ENCODE measurements at places on chromosomes 13 and 19.
A peak's percentile ranks its signal among the peaks of the same experiment; 100 is the strongest.

DNA sequence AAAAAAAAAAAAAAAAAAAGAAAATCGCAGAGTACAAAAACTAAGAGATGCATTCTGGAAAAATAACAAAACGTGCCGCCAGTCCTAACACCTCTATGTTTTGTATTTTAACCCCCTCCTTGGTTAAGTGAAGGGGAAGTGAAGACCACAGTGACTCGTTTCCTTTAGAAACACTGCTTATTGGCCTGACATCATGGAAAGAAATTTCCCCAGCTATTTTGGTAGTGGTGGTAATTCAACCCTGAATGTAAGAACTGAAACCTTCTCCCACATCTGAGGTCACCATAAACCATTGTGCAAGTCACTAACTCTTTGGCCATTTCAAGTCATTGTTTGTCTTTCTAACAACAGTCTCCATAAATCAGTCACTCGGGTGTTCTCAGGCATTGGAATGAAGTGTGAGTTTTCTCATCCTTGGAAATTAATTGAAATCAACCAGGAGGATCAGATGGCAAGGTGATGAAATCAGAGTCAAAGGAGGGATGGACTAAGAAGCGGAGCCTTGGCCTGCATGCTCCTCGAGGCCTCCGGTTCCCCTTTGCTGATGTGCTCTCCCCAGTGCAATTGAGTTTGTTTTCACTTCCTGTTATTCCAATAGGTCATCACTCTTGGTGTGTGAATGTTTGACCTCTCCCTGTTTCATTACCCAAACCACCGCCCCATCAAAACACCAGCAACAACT lies 443.9 kb downstream of the FGF9 start:
- DNase-seq: peak; percentile 56

DNA sequence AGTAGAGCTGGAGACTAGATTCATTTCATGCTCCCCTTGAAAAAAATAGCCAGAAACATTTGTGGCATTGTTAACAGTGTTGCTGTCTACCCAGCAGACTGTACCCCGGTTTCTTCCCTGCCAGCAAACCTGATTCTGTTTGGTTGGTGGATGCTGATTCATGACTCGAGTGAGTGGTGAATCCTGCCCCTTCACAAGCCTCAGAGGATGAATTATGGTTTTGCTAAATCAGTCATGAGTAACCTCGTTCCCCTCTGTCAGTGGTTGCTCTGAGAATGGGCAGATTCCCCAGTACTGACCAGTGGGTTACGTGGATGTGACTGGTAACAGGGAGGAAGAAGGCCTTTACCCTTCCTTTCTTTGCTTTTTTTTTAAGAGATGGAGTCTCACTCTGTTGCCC lies 10.1 kb downstream of the NLRP12 start:
- no peak for DNase-seq

- DNase-seq: peak; percentile 7
Measured at GRCh38 chr19:39321117-39321831, 611 bp upstream of the LRFN1 start.

GRCh38 chr19:825897-826644 lies 1.6 kb upstream of the AZU1 start:
- no peak for DNase-seq

GRCh38 chr13:108586826-108587225 lies 42.6 kb upstream of the MYO16 start:
- no peak for DNase-seq

DNA sequence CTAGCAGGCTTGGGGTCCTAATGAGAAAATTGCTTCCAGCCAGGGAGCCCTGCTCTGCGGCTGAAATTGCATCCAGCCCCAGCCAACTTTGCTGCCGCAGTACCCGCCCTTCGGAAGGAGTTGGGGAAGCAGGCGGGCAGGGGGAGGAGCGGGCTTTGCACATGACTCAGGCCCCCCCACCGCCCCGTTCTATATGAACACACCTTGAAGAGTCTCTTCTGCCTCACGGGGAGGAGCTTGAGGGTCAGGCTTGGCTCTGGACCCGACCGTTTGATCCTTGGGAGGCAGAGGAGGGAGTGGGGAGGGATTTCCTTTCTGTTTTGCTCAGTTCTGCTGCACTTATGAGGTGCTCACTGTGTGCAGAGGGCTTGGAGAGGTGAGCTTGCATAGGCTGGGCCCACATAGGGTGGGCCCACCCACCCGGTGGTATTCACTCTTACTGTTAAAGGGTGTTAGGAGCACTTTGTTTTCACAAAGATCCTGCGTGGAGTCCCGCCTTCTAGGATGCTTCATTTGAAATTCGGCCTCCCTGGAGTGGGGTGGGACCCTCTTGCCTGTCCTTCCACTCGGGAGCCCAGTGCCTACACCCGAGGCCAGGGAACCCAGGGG lies 46.5 kb downstream of the LYL1 start:
- peak; percentile 60 for DNase-seq

- DNase-seq: no peak
Measured at GRCh38 chr13:80360453-80360800, 19.5 kb upstream of the SPRY2 start.

DNA sequence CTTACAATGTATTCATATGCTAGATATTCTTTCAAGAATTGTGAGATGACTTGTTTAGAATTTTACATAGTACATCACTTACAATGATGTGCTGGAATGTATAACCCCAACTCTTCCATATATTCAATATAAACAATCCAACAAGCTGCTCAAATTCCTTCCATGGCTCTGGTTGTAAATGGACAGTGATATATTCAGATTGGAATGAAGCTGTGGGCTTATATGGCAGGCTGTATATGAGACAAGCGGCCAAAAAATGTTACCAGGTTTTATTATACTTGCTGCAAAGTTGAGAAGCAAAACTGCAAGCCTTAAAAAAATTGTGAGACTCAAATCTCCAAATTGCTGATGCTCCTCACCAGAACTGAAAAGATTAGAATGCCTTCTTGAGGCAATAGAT lies 83.6 kb upstream of the KLF12 start:
- DNase-seq: no peak

DNA sequence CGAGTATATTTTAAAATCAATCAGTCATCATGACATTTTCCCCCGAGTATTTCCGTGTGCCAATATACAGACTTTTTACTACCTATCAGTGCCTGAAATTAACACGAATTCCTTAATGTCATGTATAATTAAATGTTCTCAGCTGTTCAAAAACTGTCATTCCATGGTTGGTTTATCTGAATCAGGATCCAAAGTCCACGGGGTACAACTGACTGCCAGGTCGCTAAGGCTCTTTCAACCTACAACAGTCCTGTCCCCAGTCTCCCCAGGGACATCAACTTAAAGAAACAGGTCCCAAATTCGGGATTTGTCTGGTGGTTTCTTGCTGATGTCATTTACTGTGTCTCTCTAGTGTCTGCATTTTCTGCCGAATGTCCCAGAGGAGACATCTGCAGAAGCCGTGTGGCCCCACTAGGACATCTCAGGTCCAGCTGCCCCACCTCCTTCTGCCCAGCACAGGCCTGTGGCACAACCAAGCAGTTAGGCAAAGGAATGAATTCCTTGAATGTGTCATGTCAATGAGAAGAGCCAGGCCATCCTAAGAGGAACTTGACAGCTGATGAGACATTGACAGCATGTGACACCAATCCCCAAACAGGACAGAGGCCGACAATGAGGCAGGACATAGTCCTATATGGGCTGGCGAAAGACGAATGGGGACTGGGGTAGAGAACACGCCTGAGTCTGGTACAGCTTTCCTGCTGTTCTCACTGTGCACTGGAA lies 109.5 kb downstream of the STK24 start:
- DNase-seq: no peak

GRCh38 chr13:71867131-71867814 lies at the start of gene DACH1:
Gene DACH1 (minus strand): TSS chr13:71867204.
- peak; percentile 91 for DNase-seq

GRCh38 chr13:41533266-41534052 lies 76.1 kb downstream of the RGCC start:
- no peak for DNase-seq

- DNase-seq: no peak
Measured at GRCh38 chr19:15330801-15331418, 1.4 kb downstream of the BRD4 start.

GRCh38 chr19:33701565-33701964 lies 79.8 kb downstream of the CHST8 start:
- DNase-seq: no peak

DNA sequence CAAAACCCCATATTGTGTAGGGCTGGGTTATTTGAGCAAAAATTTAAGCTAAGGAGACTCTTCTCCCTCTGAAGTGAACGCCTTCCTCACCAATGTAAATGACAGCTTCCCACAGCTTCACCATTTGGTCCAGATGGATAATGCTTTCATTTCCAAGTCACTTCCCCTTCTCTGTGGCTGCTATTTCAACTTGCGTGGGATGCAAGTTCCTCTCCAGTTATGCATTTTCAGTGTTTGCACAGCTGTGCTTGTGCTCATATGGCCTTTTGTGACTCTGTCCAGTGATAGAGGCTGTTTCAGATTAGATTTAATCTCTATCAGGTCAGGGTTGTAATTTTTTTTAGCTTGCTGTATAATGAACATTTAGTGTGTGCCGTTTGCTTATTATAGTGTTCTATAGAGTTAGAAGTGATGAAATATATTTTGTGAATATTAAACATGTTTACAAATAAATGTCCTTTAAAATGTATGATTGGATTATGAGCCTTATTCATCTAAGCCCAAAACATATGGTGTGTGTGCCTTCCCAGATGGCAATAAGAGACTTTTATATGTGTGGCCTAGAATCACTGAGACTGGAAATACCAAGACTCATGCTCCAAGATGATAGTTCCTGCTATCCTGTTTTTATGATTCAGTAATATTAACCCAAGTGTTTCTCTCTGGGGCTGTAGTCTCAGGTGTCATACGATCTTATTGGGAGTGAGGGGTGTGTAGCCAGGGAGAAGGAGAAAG lies 86.6 kb downstream of the TNFRSF19 start:
- DNase-seq: peak; percentile 54

DNA sequence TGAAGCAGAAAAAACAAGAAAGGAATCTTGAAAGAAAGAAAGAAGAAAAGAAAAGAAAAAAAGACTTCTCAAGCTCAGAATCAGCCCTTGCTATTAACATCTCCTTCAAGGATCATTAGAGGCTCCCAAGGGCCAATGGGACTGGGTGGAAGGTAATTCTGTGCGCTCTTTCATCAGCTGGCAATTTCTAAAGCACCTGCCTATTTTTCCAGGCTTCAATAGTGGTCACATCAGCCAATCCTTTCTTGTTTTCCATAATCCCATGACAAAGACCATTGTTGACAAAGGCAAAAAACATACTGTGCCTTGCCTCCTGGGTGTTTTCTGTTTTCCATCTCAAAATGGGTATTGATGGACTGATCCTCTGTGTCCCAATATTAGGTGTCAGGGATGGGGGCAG lies 88.2 kb upstream of the TSC22D1 start:
- DNase-seq: no peak

DNA sequence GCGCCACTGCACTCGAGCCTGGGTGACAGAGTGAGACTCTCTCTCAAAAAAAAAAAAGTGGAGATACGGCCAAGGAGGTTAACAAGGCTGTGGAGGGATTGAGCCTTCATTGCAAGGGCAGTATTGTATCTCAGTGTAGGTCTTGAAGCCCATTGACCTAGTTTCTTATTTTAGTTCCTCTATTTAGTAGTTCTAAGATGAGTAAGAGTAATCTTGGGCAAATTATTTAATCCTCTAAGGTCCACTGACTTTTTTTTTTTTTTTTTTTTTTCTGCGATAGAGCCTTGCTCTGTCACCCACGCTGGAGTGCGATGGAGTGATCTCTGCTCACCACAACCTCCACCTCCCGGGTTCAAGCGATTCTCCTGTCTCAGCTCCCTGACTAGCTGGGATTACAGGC lies 14.3 kb upstream of the ILF3 start:
- DNase-seq: peak; percentile 37

GRCh38 chr19:42285988-42286348 lies 16.0 kb upstream of the PRR19 start:
- no peak for DNase-seq

DNA sequence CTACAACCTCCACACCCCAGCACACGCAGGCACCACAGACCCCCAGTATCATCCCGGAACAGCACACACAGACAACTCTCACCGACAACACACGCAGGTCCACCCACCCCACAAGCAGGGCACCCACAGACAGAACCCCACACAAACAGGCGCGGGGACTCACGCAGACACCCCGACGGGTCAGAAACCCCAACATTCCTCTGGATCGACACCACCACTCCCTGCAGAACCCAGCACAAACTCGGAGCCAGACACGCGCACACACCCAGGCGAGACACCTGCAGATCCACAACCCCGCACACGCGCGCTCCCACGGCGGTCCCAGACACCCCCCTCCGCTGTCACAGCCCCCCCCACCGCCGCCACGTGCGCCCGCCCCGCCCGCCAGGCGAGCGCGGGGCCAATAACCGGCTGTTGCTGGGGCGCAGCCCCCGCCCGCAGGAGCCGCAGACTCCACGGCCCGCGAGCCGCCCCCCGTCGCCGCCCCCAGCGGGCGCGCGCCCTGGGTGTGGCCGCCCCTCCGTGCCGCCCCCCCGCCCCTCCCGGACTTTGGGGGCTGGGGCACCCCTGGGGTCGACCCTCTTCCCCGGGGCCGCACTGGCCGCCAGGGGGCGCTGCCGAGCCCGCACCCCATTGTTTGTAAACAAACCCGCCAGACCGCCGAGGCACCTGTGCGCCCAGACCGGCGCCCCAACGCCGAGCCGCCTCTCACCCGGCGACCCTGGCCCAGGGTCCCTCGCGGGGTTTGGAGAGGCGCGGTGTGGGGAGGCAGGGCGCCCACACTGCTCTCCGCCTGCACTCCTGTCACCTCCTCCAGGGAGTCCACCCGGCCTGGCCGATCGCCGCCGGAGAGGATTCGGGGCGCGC lies 712 bp downstream of the BBC3 start:
- DNase-seq: peak; percentile 81

- DNase-seq: no peak
Measured at GRCh38 chr19:34485831-34486230, 4.3 kb downstream of the WTIP start.

DNA sequence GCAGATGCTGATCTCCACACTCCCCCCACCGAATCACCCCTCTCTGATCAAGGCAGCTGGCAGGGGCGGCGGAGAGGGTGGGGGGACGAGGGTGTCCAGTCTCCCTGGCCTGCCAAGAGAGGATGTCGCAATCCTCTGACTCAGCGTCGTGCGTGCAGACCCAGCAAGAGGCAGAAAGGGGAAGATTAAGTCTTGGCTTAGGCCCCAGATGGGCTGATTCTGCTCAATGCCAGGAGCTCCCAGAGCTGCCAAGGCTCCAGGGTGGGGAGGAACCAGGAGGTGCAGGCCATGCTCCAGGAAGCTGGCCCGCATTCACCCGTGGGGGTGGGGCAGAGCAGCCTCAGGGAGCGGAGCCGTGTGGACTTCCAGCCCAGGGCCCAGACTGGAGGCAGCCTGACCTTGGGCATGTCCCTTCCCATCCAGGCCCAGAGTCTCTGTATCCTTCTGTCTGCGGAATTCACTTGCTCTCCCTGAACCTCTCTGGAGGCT lies 6.6 kb upstream of the BCL3 start:
- peak; percentile 95 for DNase-seq

DNA sequence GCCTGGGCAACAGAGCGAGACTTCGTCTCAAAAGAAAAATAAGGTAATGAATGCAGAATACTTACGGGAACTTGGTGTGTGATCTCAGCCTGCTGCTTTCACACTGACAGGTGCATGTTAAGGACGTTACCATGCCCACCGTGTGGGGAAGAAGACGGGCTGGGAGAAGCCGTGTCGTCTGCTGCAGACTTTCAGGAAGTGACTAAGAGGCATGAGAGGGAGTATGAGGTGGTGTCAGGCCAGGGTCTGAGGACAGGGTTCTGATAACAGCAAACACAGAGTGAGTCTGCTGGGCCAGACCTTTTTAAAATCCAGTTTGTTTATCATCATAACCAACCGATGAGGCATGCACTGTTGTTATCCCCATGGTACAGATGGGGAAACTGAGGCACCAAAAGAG lies 13.6 kb upstream of the GALP start:
- peak; percentile 55 for DNase-seq
